ENCODE measurements at places on chromosomes 1 and 21.
A peak's percentile ranks its signal among the peaks of the same experiment; 100 is the strongest.

DNA sequence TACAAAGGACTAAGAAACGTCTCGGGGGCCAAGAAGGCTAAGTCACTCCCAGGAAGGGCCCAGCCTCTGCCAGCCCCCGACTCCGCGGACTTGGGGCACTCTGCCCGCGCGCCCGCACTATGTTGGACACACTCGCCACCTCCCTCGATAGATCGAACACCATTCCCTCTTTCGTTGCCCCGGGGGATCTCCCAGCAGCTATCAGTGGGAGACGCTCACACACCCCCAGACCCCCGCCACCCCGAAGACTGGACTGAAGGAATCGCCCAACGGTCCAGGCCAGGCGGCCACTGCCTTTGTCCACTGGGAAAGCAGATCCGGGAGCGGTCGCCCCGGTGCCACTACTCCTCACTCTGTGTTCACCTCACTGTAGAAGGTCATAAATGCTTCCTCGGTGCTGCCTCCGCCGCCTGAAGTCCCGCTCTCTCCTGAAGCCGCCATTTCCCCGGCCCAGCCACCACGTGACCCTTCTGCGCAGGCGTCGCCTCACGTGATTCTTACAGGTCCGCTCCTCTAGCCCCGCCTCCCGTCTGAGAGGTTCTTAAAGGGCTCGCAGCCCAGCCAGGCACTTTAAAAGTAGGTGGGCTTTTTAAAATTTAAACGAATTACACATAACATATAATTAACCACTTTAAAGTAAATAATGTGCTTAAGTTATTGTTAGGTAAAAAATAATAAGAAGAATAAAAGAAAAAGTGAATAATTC is at the start of gene DNAJC8:
DNAJC8 (minus strand) TSS at position 472 of the 706 bp plus-strand sequence; CDS start at position 441, 31 bp downstream.
- peak; percentile 90 for DNase-seq

GRCh38 chr1:26838474-26839338 is 12.2 kb downstream of the ZDHHC18 start:
- no peak for DNase-seq

- no peak for DNase-seq
Measured at GRCh38 chr21:26164311-26164710, 6.3 kb downstream of the APP start.

DNA sequence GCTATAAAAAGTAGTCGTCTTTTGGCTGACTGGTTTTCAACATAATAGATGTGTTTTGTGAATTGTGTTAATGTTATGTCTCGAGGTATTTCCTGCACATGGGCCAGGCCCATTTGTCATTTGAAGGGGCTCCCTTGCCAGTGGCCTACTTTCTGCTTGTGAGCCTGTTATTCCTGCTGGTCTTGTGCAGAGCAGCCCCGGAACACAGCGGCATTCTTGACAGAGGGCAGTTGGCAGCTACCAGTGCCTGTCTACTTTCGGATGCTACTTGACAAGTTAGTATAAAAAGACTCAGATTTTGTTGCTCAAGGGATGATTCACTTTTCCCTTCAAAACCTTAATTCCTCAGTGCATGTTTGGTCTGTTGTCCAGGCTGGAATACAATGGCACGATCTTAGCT is 28.5 kb downstream of the PGM1 start:
- peak; percentile 22 for DNase-seq

GRCh38 chr1:211333906-211334305 is 7.3 kb downstream of the TRAF5 start:
- DNase-seq = no peak

DNA sequence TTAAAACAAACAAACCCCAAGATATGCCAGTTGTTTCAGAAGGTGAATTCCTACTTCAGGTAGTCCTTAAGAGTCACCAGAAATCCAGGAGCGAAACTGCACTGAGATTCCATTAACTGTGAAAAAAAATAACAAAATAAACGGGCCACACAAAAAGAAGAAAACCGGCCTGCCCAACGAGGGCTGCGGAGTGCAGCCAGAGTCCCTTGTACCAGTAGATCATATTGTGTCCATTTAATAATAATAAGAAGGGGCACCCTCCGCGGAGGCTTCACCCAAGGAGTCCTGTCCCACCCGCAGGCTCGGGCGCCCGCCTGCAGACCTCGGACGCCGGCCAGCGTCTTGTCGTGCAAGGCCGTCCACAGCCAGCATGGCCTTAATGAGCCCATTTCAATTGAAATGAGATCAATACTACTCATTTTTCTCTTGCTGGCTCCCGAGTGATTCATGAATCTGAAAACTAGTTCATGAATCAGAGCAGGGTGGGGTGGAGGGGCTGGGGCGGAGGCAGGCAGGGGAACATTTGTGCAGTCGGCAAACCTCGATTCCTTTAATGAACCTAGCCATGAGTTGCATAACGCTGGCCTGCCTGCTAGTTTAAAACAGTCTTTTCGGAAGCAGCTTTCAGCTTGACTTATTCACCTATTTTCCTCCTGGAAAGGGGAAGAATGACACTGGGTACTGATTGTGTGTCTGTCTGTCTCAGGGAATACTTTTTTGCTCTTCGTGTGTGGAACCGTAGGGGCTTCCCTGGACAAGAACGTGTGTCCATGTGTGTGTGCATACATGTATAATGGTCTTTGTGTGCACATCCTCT is 113.1 kb upstream of the IRF2BP2 start:
- no peak for DNase-seq

DNA sequence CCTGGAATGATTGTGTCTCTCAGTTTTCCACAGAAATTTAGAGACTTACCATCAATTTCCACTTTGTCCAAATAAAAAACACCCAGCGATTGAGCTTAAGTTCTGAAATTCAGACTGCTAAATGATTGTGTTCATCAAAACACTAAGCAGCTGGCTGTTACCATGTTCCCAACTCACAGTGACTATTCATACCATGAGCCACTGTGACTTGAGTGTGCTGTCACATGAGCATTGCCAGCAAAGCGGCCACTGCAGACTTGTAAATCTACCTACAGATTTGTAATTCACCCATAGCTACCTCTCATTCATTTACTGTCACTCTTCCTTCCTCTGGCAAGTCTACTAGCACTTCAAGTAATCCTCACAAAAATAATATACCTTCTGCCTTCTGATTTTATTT is 17.2 kb upstream of the PRKAB2 start:
- DNase-seq = no peak

- no peak for DNase-seq
Measured at GRCh38 chr1:181251001-181251712, 162.7 kb downstream of the IER5 start.

GRCh38 chr21:28215214-28215954 is 777.3 kb downstream of the LTN1 start:
- no peak for DNase-seq

- DNase-seq = no peak
Measured at GRCh38 chr21:19463966-19464365, 1060.4 kb upstream of the TMPRSS15 start.

- no peak for DNase-seq
Measured at GRCh38 chr1:3955196-3955772, 55.2 kb upstream of the C1orf174 start.

DNA sequence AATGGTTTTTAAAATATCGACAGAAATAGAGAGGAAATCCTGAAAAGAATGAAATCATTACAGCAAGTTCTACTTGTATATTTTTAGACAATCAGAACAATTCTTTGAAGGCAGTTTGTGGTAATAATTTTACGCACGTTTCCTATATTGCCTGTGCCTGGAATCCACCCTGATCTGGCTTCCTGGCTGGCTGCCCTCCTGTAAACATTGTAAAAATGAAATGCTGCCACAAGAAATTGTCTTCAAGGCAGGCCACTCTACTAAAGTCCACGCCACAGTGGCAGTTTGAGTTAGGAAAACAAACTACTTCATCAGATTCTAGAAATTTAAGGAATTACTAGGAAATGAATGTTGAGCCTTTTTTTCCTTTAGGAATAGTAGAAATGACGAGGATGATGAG is 454.5 kb upstream of the NR5A2 start:
- DNase-seq = no peak

DNA sequence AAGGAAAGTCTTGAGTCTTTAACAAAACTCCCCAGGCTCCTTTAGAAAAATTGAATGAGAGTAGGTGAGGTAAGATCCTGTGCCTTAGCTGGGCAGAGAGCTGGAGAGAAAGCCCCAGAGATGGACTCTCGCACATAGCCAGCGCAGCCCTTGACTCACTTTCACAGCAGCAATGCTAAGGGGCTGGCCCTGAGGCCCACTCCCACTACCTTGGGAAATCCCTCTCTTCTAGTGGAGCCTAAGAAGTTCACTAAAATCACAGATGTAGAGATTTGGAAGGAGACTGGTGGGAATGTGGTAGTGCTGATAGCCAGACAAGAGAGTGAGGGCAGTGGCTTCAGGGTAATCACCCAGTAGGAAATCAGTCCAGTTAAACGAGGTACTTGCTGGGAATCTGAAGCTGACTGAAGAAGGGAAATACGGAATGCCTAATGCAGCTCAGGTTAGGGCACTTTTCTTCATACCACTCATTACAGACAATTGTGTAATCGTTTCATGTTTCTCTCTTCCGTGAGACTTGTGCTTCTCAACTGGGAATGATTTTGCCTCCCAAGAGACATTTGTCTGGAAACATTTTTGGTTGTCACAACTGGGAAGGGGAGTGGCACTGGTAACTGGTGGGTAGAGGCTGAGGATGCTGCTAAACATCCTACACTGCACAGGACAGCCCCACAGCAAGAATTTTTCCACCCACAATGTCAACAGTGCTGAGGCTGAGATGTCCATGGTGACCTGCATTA is 42.4 kb upstream of the LRRC8C start:
- DNase-seq = no peak

DNA sequence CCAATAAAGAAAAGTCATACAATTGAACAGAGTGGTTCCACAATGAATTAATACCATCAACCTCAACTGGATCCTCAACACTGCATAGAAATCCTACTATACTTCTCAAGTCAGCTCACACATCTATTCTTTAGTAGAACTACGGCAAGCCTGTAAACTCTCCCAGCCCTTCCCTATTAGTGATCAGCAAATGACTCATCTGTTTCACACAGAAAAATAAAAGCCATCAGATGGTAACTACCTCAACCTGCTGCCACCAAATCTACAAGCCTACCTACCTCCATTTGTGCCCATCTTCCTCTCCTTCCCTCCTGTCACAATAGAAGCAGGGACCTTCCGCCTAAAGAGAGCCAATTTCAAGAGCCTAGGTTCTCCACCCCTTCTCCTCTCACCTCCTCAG is 63.6 kb downstream of the DMAP1 start:
- no peak for DNase-seq

DNA sequence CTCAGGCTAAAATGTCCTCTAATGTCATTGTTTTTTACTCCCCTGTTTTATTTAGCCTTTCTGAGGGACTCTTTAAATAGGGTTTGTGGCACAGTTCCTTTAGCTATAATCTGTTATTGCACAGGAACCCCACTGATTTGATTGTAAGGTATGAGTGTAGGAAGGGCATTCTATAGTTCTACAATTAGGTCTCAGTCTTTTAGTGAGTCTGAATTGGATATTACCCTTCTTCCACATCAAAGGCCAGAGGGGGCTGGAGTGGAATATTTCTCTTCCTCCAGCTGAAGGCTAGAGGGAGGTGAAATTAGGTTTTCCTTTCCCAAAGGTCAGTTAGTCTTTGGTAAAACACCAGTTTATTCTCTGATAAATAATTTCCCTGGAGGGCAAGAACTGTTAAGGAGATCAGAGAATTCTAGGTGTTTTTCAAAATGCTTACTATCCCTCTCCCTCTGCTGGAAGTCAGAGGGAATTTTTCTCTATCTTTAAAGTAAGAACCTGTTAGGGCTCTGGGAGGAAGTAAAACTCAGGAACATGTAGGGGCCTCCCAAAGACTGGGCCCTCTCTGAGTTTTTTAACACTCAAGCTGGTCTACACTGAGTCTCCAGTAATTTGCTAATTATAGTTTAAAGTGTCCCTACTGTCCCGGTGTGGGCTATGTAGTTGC is 176.3 kb upstream of the ZNHIT6 start:
- no peak for DNase-seq

DNA sequence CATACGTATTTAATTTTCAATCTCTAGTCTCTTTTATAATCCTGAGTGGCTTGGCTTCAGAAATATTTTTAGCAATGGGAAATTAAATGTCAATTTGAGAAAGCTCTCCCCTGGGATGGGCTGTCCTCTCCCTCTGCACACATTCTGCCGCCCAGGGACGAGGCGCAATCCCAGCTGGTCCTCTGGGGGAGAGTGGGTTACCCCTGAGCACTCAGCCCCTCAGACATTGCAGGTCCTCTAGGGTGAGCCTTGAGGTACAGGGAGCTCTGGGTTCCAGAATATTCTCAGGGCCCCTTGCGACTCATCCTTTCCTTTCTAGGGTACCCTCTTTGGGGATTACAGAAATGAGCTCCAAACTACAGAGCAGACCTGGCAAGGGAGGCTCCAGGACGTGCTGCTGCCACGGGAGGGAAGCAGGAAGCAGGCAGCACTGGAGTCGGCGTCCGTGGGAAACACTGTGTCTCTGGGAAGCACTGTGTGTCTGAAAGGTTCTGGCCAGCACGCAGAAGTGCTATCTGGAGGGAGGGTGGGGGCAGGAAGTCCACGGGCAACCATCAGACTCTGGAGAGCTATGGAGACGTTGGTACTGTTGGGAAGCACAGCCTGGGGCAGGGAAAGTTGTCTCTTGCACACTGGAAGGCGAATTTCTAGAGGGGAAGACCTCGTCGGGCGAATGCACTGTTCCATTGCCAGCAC is 343.3 kb upstream of the VAMP3 start:
- DNase-seq = no peak

GRCh38 chr1:193069748-193070385 is 10.5 kb downstream of the RO60 start:
- DNase-seq = no peak

DNA sequence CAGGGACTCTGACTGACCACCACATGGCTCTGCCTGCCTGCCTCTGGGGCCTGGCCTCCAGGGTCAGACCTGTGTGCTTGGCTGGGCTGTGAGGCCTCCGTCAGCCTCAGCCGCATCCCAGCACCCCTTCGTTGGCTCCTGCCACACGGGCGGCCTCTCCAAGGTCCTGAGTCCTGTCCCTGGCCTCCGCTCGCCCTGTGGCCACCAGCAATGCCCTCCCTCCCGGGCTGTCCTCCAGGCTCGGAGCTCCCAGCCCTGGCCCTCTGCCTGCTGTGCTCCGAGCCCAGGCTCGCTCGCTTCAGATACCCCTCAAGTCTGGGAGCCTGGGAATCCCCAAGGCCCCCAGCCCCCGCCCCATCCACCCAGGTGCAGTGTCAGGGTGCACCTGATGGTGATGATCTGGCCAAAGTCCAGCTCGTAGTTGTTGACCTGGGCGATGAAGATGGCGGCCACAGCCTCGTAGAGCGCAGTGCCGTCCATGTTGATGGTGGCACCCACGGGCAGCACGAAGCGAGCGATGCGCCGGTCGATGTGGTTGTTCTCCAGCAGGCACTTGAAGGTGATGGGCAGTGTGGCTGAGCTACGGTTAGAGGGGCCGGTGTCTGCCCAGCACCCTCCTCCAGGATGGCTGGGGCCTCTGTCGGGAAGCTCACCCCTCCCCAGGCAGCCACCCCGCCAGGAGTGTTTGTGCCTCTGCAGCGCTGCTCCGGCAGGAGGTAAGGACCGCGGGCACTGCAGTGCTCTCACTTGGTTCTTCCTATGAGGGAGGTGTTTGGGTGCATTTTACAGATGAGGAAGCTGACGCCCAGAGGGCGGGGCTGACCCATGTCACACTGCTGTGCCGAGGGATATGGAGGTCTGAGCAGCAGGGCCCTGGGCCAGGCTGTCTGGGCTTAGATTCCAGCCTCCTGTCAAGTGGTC is 28.5 kb downstream of the PODN start:
- no peak for DNase-seq

GRCh38 chr1:200153277-200154055 is 126.0 kb downstream of the NR5A2 start:
- no peak for DNase-seq

GRCh38 chr1:199163670-199164069 is 524.8 kb downstream of the PTPRC start:
- no peak for DNase-seq

Measured in retina (tissue), 1 donor.